ENCODE measurements at places on chromosomes 3 and 15. TPM values are rescaled to one million over a fixed set of nuclear protein-coding genes. Genes with fewer than 3 reads are reported as not detected.

Gene RLBP1
- not detected for total RNA-seq

Gene CP
- 105 TPM for total RNA-seq

Gene PLAAT1
- not detected for total RNA-seq

Gene RBM15B
- total RNA-seq = 35.1 TPM

Gene LMLN
- 8.9 TPM for total RNA-seq

Gene CLDN11
- 39.6 TPM for total RNA-seq

Gene ARGFX
- total RNA-seq = not detected

Gene OXTR
- total RNA-seq = 0.76 TPM

Gene GOLGA6L10
- 0.32 TPM for total RNA-seq

Gene IRAK2
- 3.7 TPM for total RNA-seq

Gene POPDC2
- total RNA-seq = 0.65 TPM

Gene MST1
- total RNA-seq = 3.1 TPM

Gene CYP1A1
- total RNA-seq = not detected

Gene ATP2B2
- not detected for total RNA-seq

Measured in articular chondrocyte of knee joint (primary cell).